ENCODE measurements at places on chromosomes 1 and 21. TPM values are rescaled to one million over a fixed set of nuclear protein-coding genes. Genes with fewer than 3 reads are reported as not detected.

DNA sequence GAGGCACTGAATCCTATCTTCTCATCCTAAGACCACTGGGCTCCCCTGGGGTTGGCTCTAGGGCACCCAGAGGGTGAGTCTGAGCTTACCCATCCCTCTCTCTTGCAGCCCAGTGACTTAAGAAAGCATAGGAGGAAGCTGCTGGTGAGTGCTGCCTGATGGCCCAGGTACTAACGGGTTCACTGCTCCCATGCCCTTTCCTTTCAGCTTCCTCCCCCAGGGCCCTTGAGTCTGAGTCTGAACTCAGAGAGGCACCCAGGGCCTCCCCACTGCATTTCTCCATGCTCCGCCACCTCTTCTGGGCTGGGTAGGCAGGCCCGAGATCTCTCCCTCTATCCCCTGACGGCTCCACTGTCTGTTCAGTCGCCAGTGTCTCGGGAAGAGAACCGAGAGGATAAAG, 29.7 kb downstream of the PPFIA4 start:
- no peak for DNase-seq

Gene SYCP1
- not detected for total RNA-seq

- no peak for DNase-seq
These were observed 233.9 kb upstream of the CAMK1G start for GRCh38 chr1:209349363-209350308.

DNA sequence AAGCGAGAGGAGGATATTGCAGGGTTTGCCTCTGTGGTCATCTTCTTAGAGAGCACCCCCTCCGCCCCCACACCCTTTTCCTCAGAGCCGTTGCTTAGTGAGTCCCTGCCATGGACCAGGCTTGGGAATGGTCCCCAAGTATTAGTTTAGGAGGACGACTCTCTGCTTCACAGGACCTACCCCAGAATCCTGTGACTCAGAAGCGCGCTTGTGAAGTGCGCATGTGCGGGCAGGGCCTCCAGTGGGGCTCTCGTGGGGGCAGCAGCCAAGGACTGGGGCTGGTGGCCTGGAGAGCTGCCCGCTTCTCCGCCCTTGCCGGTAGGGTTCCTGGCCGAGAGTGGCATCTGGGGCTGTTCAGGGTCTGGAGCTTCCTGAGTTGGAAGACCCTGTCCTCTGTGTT, 37.3 kb upstream of the HMGN1 start:
- DNase-seq: no peak

- DNase-seq: no peak
These were observed 36.1 kb upstream of the SLC25A33 start for GRCh38 chr1:9503001-9503675.

Gene GJC2
- 4.4 TPM for total RNA-seq

Gene SYT6
- not detected for total RNA-seq

DNA sequence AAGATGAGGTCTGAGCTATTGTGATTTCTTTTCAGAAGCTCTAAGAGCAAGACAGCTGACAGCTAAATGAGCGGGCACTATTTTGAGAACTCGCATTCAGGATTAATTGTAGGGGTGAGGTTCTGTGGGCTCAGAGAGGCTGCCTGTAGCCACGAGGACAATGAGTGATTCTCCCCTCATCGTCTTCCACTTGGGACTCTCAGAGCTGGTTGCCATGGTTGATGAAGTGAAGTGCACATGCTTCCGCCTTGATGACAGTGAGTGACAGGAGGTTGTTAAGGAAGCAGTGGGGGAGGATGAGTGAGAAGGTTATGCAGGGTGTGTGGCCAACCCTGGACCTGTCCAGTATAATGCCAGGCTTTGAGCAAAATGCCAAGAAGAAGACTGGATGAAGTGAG, 341.7 kb downstream of the PCP4 start:
- no peak for DNase-seq

DNA sequence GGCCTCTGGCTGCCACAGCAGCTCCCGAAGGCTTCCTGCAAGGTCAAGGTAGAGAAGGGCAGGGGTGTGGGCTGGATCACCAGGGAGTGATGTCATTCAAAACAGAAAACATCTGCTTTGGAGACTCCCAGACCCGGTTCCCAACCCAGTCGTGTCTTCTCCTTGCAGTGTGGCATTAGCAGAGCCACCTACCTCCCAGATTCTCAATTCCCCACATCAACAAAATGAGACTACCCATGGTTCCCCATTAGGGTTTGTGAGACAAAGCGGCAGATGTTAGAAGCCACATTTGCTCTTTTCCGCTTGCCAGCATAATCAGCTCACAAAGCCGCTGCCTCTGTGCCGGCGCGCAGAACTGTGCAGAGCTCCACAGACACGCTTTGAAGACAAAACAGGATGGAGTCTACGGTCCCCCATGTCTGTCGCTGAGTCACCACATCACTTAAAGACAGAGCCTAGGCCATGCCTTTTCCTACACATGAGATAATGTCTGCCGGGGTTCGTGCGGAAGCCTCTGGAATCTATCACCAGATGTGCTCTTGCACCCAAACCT, 12.5 kb downstream of the KIF17 start:
- no peak for DNase-seq

- no peak for DNase-seq
These were observed 62.4 kb upstream of the VAV3 start for GRCh38 chr1:108027389-108027788.

GRCh38 chr1:104121271-104121670, 371.6 kb downstream of the AMY1C start:
- DNase-seq: no peak

Gene CNR2
- not detected for total RNA-seq

Gene AGT
- 9.6 TPM for total RNA-seq

DNA sequence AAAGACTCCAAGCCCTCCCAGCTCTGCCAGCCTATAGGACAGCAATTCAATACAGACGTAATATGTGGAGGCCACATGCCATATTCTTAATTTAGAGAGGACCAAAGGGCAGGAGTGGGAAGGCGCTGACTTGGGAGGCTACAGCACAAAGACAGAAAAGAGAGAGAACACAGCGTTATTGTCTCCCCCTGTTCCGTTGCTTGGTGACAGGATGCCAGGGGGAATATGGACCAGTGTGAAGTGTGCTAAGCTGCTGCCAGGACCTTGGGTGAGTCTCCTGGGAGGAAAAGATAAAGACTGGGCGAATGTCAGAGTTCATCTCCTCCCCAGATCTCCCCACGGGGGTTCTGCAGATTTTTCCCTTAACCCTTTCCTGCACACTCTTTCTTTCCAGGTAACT, 102.1 kb upstream of the ADAR start:
- DNase-seq: no peak

DNA sequence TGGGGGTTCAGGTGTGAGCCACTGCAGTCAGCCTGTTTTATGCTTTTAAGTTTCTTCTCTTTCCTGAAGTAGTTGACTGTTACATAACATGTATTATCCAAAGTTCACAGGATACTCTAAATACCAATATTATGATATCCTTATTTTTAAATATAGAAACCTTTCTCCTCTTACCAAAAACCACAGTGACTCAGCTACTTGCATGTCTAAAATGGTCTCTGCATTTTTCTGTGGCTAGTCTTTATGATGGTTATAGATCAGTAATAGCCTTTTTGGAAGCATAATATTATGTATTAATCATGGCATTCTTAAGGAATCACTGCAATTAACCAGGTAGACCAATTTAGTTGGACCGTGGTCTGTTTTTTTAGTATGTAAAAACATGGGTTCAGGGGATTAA, 210.8 kb upstream of the CACYBP start:
- DNase-seq: no peak

DNA sequence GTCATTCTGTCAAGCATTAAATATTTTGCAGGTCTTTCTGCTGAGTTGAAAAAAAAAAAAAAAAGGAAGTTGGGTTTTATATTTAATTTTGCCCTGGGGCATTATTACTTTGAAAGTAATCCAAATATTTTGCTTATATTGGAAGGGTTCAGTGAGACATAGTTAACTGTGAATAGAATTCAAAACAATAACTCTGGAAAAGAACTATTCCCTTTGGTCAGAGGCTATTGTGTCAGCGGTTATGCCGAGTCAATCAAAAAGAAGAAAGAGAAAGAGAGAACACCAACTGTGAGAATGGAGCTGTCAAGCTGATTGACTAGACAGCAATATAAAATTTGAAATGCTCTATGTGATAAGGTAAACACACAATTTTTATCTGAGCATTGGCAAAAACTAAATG, 761.7 kb downstream of the ADGRL2 start:
- no peak for DNase-seq

DNA sequence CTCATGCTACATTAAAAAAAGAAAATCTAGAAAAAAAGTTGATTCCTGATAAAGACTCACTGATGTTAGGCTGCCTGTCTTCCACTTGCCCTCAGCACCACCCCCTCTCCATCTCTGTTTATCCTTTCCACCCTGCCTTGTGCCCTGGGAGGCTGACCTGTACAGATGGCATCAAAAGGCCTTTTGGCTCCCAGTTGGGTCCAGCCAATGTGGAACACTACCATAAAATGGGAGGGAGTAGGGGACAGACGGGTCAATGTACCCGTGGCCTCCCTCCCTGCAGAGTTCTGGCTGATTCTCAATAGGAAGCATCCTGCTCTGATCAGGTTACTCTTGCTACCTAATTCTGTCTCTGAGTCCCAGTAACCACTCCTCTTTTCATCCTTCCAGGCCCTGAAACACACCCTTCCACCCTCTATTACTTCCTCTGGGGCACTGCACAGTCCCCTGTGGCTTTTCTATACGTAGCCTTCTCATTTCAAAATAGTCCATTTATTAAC, 300.0 kb downstream of the HHIPL2 start:
- no peak for DNase-seq

GRCh38 chr21:45479691-45480675, 62.3 kb downstream of the SLC19A1 start:
- DNase-seq: no peak

DNA sequence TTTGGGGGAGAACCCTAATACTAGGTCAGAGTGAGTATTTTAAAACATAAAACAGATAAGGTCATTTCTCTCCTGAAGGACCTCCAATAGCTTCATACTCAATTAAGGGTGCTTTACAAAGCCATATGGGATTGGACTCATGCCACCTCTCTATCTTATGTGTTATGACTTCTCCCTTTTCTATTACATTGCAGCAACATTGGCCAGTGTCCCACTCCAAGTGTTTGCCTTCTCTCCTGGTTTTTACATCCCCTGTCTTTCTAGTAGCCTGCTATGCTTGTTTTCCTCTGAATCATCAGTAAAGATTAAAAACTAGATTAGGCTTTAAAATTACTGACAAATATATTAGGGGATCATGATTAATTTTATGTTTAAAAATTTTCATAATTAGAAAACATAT, 66.6 kb downstream of the SCMH1 start:
- no peak for DNase-seq

GRCh38 chr1:213883618-213884017, 104.2 kb upstream of the PROX1 start:
- DNase-seq: no peak

Gene CFHR1
- total RNA-seq: not detected

Gene ARHGEF19
- total RNA-seq: 19.4 TPM

Gene MAGI3
- total RNA-seq: 18.4 TPM

Gene LAX1
- total RNA-seq: 0.49 TPM

DNA sequence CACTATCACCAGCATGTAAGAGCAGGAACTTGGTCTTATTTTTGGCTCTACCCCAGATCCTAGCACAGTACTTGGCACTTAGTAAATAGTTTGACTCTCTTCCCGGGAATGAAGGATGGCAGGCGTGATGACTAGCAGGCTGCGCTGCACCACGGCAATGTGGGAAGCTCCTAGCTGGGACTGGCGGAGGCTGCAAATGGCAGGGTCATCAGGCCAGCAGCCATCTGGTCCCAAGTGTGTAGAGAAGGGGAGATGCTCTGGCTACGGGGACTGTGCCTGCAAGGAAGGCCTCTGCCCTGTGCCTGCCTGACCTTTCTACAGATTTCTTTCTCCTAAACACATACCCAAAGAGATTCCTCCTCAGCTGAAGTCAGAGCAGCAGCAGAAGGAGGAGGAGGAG, 95.0 kb downstream of the KCND3 start:
- no peak for DNase-seq

GRCh38 chr1:232037774-232038388, 411.3 kb downstream of the DISC1 start:
- no peak for DNase-seq

Gene KRTAP10-5
- total RNA-seq: not detected

Gene AGO3
- total RNA-seq: 17.2 TPM
